ENCODE measurements at places on chromosomes 2 and 18.

DNA sequence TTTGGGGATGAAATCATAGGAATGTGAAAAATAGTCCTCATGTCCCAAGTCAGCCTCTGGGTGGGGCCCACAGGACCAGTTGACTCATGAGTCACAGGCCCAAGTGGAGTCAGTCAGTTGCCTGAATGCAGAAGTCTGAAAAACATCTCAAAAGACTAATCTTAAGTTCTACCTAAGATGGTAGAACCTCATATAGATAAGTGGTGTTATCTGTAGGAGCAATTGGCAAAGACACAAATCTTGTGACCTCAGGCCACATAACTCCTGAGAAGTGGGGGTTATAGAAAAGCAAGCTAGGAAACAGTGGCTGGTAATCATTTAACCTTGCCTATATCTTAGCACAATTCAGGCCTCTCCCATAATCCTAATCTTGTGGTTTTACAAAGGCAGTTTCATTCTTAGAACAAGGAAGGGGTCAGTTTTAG lies 257.1 kb upstream of the SPOPL start:
- DNase-seq, result no peak

DNA sequence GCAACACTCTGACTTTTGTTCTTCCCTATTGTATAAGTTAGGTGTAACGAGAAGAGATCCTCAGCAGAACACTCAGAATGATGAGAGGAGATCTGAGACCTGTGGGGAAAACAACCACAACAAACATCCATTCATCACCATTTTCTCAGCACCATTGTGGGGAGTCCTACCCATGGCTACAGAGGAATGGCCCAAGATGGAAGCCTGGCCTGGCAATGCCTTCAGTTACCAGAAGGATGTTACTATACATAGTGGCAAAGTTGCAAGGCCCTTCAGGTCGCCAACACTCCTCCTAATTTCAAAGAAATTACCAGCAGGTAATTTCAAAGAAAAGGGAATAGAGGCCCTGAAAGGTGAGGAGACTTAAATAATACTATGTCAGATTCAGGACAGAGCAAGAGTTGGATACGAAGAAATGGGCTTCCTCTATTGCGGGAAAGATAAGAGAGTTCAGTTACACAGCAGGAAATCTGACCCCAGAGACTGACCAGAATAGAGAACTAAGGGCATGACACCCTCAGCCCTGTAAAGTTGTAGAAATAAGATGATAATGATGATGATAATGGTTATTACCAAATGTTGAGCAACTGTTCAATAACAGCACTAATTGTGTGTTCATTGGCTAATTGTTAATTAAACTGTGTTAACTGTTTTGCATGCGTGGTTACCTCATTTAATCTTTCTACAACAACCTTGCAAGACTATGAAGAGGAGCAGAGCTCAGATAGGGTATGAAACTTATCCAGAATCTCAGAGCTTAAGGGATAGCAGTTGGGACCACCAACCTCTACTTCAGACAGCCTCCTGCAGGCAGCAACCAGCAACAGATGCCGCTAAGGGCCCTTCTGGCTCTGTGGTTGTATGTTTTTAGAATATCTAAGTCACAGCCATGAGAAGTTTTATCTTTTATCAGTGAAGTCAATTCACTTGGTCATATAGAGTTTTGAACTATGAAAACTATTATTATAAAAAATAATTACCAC lies 37.5 kb downstream of the DHRS9 start:
- DNase-seq, result no peak

DNA sequence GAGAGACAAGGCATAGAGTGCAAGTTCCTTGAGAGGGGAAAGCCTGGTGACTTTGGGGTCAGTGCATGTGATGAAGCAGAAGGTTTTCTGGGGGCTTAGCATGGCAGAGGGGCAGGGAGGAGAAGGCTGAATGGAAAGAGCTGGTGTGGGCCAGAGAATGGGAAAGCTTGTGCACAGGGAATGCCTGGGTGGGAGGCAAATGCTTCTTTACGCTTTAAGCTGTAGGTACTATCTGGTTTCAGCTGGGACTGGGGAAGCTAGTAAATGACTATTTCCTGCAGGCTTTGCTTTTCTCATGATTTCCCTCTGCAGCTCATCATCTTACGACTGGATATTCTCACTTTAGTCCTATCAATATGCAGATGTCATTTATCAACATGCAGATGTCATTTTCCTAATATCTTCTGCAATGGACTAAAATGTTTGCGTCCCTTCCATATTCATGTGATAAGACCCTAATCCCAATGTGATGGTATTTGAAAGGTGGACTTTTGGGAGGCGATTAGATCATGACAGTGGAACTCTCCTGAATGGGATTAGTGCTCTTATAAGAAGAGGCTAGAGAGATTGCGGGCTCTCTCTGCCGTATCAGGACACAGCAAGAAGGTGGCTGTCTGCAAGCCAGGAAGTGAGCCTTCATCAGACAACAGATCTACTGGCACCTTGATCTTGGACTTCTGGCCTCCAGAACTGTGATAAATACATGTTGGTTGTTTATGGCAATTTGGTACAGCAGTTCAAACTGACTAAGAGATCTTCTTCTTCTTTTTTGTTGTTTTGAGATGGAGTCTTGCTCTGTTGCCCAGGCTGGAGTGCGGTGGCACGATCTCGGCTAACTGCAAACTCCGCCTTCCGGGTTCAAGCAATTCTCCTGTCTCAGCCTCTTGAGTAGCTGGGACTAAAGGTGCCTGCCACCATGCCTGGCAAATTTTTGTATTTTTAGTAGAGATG lies 50.1 kb downstream of the MYCN start:
- DNase-seq, result no peak

DNA sequence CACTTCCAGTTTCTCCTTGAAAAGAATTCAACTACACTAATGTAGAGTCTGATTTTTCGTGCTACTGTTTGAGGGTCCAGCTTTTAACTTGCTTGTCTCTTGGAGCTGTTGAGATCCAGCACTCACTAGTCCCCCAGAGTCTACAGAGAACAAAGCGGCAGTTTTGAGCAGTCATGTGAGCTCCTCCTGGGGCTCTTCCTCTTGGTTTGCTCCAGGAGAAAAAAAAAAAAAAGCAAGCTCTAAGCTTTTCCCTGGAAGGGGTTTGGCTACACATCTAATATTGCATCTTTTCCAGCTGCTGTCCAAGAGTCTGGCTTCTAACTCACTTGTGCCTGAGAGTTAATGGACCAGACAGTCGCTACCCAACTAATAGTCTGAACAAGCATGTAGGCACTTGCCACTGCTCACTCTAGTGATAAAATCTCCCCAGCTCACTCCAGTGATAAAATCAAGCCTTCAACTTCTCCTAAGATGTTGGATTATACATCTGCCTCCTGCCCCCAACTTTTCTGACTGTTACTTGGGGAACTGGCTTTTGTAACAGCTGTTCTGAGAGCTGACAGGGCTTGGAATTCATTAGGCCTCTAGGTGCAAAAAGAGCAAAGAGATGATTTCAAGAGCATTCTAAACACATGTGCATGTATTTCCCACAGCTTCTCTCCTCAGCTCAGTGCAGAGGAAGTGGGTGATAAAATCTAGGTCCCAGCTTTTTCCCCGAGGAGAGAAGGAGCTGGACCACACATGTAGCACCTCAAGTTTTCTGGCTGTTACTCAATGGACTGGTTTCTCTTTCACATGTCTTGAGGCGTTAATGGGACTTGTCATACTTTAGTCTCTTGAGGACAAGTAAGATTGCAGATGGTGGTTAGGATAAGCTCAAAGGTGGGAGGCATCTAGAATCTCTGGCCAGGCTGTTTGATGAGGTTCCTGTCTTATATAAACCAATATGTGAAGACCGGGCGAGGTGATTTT lies 750.5 kb downstream of the LRP1B start:
- DNase-seq, result no peak

DNA sequence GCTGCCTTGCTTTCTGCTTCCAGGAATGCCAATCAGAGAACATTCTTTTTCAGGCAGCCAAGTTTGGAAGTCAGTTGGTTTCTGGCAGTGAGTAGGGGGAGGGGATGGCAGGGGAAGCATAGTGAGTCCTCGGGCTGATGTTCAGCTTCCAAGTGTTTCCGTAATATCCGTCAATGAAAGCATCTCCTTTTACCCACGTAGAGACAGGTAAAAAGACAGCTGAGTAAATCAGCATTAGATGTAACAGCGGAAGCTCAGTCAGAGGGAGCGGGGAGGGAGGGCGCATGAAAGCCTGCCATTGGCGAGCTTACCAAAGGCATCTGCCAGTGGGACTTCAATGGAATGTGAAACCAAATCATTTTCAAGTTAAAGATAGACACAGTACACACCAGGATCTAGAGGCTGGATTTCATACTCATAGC lies 117.1 kb upstream of the DTNA start:
- DNase-seq, result no peak

- DNase-seq, result no peak
These were observed 814.1 kb upstream of the SALL3 start for GRCh38 chr18:78165525-78165924.

- DNase-seq, result no peak
These were observed 715.6 kb downstream of the EPHA4 start for GRCh38 chr2:220856486-220856885.

DNA sequence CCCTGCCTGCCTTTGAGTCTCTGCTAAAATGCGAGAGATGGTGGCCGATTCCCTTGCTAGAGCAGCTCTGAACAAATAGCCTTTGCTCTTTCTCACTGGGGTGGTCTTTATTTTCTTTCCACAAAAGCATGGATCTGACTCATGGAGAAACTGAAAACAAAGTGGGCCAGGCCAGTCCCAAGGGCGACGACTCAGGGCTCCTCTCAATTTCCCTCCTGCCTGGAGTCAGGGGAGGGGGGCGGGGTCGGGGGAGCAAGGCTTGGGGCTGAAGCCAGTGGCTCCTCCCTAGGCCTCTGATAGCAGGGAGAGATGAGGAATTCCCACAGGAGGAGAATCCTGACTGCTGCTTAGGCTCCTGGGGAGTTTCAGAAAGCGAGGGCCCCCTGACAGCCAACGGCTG lies 17.1 kb upstream of the IL1R2 start:
- DNase-seq, result no peak

DNA sequence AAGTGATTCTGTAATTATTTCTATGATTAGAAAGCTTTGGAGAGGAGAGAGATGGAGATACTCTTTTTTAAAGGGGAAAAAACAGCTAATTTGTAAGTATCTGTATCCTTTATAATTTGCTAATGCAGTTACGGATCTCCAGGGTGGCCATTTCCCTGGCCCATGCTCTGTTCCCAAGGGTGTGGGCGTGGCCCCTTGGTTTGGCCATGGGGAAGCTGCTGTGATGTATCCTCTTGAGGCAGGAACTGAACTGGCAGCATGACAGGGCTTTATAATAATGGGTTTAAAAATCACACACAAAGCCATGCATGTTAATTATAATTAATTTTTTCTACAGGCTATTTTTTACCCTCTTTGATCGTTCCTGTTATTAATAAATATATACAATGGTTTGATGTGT lies 27.0 kb downstream of the TRAPPC12 start:
- DNase-seq, result no peak

DNA sequence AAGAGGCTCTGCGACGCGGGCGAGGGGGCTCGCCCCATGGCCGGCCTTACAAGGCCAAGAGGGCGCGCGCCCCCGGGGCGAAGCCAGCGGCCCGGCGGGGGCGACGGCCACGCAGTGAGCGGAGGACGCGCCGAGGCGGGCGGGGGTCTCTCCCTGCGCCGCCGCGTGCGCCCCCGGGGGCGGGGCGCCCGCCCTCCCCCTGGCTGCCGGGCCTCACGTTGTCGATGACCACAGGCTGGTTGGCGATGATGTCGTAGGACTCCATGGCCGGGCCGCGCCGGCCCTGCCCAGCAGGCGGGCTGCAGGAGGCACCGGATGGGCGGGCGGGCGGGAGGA lies 250 bp downstream of the ACTR1B start:
- DNase-seq, result no peak

DNA sequence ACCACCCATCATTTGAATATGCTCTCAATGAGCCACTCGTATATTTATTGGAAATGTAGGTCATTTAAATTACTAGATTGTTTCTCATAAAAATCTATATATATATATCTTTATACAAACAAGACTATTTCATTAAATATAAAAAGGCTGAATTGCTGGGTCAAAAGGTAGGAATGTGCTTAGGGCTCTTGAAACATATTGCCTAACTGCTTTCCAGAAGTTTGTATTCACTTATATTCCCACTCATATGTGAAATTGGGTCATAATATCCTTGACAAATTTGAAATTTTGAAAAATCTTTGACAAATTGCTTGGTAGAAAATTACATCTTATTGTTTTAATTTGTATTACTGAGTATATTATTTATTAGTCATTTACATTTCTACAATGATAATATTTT lies 999.8 kb upstream of the CDH2 start:
- no peak for DNase-seq

DNA sequence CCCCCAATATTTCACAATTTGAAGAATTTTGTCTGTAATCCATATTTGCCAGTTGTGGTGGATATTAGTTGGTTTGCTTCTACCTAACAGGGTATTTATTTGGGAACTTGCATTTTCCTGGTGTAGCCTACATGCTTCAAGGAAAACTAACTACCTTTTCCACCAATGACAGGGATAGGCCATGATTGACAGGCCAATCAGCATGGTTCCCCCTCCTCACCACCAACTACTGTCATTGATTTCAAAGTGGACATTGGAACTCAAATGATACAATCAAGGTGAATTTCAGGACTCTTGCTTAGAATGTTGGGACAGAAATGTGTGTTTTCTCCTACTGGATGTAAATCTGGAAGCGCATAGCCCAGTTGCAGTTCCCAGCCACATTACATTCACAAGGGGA lies 10.1 kb upstream of the TANC1 start:
- no peak for DNase-seq

- DNase-seq, result no peak
These were observed 216.2 kb upstream of the SLC35G4 start for GRCh38 chr18:11392980-11393885.

DNA sequence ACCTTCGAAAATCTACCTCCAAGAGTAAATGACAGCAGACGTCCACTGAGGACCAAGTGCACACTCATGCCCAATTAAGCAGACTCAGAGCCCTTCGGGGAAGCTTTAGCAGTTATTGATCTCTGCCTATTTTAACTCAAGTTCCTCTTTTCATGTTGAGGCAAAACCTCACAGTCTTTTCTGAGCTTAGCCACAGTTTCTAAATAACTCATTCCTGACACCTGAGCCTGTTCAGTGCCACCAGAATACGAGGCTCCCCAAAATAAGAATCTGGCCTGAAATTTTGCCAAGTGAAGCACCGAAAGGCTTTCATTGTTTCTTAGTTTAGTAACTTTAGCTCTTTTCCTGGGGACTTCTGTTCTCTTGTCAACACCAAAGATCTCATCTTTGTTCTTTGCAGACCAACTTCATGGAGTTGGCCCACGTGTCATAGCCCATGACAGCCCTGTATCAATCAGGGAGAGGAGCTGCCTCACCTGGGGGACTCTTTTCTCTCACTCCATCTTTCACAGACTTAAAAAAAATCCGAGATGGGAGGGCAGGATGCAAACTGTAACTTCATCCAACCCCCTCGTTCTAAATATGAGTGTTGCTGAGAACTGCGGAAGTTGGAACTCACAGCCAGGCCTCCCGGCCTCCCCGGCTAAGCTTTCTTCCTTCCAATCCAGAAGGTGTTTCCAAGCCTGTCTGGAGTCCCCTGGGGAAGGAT lies 22.2 kb downstream of the INPP5D start:
- DNase-seq, result no peak

DNA sequence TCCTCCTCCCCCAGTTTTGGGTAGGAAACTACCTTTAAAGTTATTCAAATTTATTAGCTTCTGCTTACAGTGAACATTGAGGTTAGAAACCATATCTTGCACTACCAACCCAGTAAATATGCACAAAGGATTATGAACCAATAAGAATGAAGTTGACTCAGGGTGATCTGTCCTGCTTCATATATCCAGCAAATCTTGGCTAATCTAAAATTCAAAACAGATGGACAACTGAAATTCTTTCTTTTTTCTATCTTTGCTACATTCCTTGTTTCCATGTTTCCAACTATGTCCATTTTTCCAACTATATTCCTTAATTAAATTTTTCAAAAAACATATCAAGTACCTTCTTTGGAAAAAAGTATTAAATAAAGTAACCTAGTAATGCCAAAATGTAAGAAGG lies 149.3 kb downstream of the FAM124B start:
- no peak for DNase-seq
